ENCODE measurements at places on chromosomes 1 and 21.

- no peak for DNase-seq
Measured at GRCh38 chr1:229147072-229147471, 123.8 kb upstream of the RAB4A start.

- peak; percentile 65 for DNase-seq
Measured at GRCh38 chr1:116909512-116910378, at the start of gene PTGFRN. PTGFRN (plus strand) TSS chr1:116909916; CDS start chr1:116910204, 288 bp downstream.

GRCh38 chr21:37790905-37791304 is 125.4 kb downstream of the KCNJ6 start:
- DNase-seq: no peak

DNA sequence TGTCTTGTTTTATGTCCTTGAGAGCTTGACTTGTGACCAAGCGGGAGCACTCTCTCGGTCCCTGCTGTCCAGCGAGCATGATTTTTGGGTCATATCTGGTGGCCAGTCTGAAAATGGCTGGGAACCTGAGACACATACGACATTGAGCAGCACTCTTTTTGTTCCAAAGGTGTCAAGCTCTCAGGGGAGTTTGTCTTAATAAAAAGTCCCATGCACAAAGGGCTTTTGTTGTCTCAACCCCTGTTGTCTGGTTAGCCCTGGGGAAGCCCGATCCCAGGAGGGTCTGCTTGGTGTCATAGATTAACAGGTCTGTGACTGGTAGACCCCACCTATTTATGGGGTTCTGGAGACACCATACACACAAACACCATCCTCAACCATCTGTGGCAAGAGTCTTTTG is 57.8 kb upstream of the KLHDC7A start:
- no peak for DNase-seq

DNA sequence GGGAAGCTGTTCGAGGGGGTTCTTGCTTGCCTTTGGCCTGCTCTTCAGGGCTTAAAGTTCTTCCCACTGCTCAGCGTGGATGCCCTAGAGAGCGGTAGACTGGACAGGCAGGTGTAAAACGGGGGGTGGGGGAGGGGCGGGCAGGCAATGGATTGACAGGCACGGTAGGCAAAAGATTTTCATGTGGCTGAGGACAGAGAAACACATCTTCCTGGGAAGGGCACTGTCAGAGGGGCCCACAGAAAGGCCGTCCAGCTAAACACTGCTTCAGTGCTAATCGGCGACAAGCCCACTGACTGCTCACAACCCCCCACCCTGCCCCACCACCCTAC is 412 bp downstream of the ABCA4 start:
- no peak for DNase-seq

DNA sequence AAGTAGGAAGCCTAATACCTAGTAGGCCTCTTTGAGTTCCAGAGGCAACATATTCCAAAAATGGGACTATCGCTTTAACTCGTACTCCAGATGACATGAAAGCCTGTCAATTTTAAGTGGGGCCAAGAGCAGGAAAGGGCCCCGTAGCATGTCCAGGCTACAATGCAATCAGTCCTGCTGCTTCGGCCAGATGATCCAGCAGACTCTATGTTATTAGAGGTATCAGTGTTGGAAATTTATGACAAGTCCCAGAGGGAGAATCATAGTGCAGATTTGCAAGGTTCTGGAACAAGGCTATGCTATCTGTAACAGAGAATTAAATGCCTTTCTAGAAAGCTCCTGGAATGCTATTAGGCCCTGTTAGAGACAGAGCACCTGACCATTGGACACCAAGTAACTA is 56.7 kb upstream of the SRP9 start:
- DNase-seq: no peak

- peak; percentile 22 for DNase-seq
Measured at GRCh38 chr1:90850181-90850897, 133.2 kb upstream of the BARHL2 start.

DNA sequence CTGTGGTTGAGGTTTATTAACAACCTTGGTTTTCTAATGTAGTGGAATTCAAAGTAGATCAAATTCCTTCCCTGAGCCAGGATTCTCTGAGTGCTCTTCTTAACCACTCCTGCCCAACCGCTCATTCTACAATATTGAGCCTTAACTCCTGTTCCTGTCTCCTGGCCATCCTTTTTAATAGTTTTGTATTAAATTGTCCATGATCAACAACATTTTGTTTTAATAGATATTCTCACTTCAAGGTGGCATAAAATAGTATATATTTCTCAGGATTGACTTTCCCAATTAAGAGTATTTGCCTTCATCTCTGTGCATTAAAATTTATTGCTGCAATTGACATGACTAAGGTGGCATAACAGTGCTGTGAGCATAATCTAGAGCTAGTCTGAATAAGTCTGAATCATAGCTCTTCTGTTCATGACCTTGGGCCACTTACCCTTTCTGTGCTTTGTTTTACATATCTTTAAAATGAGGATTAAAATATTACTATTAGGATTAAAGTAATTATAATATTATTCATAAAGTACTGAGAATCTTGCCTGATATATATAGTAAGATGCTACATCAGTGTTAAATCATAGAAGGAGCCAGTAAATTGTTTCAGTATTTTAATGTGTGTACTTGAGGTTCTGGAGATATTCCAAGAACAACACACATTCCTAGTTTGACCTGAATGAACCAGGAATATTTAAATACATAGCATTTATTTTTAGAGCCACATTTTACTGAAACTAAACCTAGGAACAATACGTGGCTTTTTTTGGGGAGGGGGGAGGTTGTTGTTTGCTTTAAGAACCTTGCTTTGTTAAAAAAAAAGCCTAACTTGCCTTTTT is 76.4 kb downstream of the ADGRL2 start:
- peak; percentile 22 for DNase-seq

DNA sequence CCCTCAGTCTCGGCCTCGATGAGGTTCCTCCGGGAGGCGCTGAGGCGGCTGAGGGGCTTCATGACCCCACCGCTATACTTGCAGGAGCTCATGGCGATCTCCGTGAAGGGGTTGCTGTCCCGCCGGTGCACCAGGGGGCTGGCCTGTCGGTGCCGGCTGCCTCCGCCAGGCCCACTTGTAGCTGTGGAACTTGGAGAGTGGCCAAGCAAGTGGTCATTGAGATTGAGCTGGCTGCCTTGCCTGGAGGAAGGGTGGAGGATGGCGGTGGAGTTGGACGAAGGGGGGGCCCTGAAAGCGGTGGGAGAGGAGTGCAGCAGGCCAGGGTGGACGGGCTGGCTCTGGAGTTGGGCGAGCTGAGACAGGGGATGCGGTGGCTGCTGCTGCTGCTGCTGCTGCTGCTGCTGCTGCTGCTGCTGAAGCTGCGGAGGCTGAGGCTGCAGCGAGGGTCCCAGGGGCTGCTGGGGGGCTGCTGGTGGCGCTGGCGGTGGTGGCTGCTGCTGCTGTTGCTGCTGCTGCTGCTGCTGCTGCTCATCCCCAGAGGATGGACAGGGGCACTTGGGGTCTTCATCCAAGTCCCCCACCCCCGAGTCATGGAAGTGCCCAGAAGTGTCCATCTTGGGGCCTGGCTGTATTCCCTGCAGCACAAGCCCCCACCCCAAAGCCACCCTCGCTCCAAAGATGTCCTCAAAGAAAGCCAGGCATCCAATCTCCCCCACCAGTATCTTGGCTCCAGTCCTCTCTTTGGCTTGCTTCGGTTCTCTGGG is 548 bp downstream of the KCNN3 start:
- DNase-seq: peak; percentile 22

DNA sequence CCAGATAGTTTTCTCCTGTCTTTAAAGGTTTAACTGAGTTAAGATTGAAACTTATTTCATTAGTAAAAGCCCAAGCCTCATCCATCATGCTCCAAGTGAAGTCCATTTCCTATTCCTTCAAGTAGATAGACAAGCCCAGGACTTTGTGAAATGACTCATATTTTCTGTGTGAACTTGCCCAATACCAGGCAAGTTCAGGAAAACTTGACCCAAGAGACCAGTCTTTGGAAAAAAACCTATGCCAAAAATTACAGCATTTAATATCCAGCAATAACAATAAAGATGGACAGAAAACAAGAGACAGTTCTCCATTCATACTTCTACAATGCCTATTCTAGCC is 405 bp upstream of the RAB29 start:
- peak; percentile 63 for DNase-seq

DNA sequence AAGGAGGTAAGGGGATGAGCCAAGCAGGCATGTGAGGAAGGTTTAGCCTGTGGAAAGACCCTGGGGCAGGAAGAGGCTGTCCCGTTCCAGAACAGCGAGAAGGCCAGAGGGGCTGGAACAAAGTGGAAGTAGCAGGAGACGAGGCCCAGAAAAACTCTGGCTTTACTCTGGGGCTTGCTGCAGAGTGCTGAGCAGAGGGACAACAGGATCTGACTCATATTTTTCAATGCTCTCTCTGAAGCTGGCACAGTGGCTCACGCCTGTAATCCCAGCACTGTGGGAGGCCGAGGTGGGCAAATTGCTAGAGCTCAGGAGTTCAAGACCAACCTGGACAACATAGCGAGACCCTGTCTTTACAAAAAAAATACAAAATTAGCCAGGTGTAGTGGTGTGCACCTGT is 52.4 kb upstream of the PAX7 start:
- DNase-seq: no peak

DNA sequence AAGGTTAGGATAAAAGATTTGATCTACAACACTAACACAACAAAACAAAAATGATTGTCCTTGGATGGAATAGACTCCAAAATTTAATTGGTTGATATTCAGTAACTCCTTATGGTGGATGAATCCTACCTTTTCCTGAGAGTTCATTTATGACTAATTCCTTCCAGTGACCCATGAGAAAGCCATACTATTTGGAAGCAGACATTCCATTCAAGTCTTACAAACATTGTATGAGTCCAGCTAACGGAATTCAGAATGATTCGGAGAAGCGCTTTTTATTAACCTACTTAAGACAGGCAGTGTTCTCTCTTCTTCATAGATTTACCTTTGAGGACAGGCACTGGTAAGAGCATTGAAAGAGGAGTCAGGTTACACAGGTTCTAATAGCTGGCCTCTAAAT is 155.6 kb upstream of the ZNF648 start:
- peak; percentile 78 for DNase-seq

DNA sequence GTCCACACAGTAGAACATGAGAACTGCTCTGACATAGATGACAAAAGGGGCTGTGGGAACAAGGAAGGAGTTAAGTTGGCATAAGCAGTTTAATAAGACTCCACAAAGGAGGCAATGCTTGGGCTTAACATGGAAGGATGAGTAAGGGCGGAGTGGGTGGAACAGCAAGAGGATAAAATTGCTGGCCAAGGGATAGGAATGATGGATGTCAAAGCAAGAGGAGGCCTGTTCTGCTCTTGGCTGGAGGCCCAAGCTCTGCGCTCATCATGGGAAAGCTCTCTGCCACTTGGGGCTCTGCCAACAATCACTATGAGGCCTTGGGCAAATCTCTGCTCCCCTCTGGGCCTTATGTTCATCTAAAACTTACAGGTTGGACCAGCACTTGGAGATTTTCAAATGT is 98.3 kb upstream of the CAMK1G start:
- peak; percentile 24 for DNase-seq

DNA sequence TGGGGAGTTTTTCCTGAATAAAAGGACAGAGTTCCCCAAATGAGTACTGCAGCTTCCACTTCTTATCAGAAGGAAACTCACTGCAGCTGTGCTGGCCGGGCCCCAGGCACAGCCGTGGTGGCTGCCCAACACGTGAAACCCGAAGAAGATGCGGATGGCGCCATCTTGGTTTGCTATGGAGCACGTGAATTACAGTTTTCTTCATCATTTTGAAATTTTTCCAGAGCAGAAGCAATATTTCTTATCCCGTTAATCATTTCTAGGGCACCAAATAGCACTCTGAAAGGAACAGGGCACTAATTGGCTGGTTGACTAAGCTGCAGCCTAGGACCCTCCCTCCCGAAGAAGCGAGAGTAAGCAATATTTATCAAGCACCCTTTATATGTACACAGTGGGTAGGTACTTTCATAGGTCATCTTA is 63.2 kb upstream of the EPS8L3 start:
- no peak for DNase-seq

DNA sequence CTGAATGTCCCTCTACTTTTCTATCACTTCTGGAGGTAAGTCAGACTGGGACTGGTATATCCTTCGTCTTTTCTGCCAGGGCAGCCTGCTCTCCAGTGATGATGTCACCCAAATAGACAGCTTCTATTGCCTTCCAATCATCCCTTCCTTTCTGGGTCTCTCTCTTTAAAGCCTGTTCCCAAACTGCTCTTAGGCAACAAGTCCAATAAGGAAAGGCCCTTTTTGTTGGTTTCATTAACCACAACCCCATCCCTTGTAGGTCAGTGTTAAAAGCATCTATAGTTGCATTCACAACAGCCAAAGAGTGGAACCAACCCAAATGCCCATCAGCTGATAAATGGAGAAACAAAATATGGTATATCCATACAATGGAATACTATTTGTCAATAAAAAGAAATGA is 114.4 kb downstream of the CNIH3 start:
- DNase-seq: no peak

DNA sequence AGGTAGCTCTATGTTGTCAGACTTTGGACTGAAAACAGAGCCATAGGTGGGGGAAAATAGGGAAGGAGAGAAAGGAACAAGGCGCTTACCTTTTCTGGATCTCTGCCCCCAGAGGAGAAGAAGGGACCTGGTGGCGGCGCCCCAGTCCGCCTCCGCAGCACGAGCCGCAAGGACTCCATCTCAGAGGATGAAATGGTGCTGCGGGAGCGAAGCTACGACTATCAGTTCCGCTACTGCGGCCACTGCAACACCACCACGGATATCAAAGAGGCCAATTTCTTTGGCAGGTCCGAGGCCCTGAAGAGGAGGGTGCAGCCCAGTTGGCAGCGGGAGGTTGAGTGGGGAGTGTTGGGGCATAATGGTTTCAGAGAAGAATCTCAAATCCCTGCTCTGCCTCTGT is 18.5 kb upstream of the TMEM222 start:
- DNase-seq: no peak

DNA sequence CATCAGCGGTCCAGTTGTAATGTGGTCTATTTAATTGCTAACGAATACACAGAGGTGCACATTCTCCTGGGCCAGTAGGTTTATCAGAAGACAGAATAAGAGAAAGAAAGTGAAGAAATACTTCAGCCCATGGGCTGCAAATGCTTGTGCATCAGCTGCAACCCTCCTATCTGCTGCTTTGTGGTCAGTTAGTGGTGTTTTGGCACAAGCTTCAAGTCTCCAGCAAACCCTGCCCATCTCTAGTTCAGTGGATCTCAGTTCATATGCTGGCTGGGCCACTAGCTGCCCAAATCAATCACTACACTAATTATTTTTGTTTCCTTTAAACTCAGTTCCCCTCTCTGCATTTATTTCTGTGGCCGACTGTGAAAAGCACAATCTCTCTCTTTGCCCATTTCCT is 124.2 kb downstream of the KCNJ6 start:
- DNase-seq: peak; percentile 42

- DNase-seq: no peak
Measured at GRCh38 chr1:1211541-1212441, 2.2 kb downstream of the TNFRSF4 start.

GRCh38 chr1:65792669-65793358 is at the start of gene PDE4B:
PDE4B (plus strand) TSS chr1:65792895.
- peak; percentile 36 for DNase-seq

GRCh38 chr1:219442611-219443061 is 170.3 kb downstream of the ZC3H11B start:
- DNase-seq: no peak

Measured in AG10803 (cell line).